ENCODE measurements at places on chromosomes 12 and 14.

DNA sequence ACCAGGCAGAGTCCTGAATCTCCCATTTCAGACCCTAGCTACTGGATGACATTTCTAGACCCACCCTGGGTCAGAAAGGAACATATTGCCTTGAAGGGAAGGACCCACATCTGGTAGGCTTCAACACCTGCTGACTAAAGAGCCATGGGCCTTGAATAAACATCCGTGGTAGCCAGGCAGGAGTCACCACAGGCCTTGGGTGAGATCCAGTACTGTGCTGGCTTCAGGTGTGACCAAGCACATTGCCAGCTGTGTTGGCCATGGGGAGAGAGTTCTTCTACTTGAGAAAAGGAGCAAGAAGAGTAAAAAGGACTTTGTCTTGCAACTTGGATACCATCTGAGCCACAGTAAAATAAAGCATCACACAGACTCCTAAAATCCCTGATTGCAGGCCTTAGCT lies 332.6 kb downstream of the SLC16A7 start:
- no peak for DNase-seq

DNA sequence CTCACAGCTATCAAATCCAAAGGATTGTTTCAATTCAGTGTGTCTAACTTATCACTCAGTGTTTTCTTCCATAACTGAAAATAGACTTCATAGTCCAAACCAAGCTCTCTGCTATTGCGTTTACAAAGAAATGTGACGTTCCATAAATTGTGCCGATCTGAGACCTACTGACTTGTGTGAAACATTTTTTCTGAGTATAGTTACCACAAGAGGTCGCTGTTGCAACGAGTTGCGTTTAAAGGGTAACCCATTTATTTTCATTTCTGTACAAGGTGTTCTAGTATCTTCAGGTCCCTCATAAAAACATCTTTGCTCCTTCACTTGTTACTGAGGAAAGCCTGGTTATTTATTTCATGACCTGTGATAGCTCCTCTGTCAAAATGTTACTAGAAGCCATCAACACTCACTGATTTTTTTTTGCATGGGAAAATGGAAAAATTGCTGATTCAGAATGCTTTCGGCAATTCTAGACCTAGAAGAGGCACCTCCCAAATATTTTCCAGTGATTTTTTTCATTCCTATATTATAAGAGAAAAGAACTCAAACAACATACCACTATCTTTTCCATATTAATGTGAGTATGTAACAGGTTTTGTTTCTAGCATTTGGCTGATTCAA lies 60.9 kb upstream of the OR4E1 start:
- DNase-seq = no peak

- DNase-seq = no peak
Observed at GRCh38 chr12:53975479-53976152, 862 bp upstream of the HOTAIR start.

DNA sequence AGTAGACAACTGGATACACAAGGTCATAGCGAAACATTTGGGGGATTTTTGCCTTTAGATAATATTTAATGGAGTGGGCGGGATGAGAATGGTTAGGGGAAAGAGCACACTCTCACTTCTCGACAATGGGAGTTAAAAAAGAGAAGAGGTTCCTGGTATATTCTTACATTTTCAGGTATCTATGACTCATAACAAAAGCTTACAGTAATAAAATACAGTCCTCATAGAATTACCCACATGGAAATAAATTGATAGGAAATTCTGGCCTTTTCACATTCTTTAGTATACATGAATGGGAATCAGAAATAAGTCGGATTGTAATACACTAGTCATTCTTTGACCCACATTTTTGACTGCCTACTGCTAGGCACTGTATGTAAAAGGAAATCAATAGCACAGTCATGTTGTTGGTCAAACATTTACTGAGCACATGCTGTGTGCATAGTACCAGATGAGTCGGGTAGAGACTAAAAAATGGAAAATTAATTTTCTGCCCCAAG lies 8.2 kb upstream of the CRADD start:
- no peak for DNase-seq

GRCh38 chr12:93729934-93730333 lies 52.8 kb downstream of the CRADD start:
- DNase-seq = no peak

GRCh38 chr12:42704340-42704739 lies 114.8 kb upstream of the PRICKLE1 start:
- no peak for DNase-seq

Measured in fibroblast of skin of left biceps (primary cell).